ENCODE measurements at places on chromosomes 3 and 15.

GRCh38 chr15:70615435-70616310 lies 147.7 kb downstream of the UACA start:
- no peak for DNase-seq

GRCh38 chr15:42623951-42624350 lies 48.5 kb downstream of the STARD9 start:
- DNase-seq: no peak

DNA sequence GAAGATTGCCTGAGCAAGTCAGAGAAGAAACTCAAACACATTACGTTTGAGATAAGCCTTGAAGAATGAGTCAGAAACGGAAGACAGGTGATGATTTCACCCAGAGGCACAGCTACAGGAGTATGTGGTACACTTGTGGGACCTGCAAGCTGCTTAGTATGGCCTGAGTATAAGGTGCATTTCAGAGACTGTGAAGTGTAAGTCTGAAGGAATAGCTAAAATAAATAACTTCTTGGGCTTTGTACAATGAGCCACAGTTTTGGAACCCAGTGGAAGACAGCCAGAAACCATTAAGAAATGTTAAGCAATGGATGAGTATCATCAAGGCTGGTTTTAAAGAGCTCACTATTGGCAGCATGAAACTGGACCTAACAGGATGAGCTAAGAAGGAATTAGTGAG lies 826.2 kb downstream of the ROBO1 start:
- no peak for DNase-seq

GRCh38 chr3:109071350-109072142 lies 46.4 kb downstream of the MORC1 start:
- no peak for DNase-seq

DNA sequence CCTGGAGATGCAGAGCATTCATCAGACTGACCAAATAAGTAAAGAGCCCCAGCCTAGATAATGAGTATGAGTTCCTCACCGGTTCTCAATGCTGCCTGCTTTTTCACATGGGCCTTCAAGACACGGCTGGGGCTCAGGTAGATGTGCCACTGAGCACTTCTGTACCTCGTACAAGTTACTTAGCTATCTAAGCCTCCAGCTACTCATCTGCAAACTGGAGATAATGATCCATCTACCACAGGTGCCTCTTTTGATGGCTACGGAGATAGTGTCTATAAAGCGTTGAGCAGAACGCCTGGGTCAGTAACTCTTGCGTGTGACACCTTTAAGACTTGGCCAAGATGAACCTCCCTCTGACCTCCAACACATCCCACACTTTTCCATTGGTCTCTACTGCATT lies 56.3 kb downstream of the CCR4 start:
- DNase-seq: no peak

DNA sequence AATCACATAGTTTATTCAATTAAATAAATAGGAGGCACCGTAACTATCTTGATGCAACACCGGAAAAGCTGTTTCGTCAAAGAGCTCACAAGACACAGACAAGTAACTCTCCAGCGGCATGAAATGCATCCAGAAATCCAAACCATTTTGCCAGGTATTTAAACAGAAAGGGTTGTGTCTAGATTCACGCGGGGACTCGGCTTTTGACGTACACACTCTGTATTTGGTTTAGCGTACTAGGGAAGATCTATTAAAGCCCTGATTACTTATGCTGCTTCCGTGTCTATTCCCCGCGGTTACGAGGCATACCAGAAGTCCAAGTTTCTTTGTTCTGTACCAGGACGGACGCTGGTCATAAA lies 718 bp downstream of the BNIP2 start:
- DNase-seq: no peak

GRCh38 chr3:45178183-45179023 lies 32.2 kb upstream of the CDCP1 start:
- no peak for DNase-seq

GRCh38 chr15:26572602-26573350 lies 200.1 kb downstream of the GABRB3 start:
- DNase-seq: no peak

- no peak for DNase-seq
These were observed 60.9 kb upstream of the THSD4 start for GRCh38 chr15:71054286-71054952.

DNA sequence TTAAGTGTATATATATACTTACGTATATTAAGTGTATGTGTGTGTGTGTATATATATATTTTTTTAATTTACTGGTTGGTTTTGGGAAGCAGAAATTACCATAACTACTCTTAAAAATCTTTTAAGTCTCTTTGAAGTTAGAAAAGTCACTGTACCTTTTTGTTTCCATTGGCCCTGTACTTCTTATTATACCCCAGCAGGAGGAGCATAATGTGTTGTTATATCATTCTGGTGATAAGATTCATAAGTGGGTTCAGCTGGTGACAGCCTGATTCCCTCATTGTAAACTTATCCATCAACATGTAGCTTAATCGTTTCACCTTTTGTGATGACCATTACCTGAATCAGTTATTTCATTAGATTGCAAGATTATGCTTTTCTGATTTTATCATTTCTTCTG lies 30.8 kb downstream of the MLH1 start:
- DNase-seq: no peak

DNA sequence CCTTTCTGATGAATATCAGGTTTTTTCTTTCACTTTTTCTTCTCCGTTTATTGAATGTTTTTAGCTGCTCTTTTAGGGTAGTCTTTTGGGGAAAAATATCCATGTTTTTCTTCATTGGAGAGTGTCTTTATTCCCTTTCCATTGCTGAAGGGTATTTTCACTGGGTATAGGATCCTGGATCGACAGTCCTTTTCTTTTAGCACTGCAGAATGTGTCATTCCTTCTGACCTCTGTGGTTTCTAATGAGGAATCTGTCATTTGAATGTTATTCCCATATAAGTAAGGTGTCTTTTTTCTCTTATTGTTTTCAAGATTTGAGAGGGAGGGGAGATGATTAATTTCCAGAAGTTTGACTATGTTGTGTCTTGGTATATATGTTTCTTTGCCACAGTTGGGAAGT lies 96.8 kb downstream of the BBX start:
- no peak for DNase-seq

DNA sequence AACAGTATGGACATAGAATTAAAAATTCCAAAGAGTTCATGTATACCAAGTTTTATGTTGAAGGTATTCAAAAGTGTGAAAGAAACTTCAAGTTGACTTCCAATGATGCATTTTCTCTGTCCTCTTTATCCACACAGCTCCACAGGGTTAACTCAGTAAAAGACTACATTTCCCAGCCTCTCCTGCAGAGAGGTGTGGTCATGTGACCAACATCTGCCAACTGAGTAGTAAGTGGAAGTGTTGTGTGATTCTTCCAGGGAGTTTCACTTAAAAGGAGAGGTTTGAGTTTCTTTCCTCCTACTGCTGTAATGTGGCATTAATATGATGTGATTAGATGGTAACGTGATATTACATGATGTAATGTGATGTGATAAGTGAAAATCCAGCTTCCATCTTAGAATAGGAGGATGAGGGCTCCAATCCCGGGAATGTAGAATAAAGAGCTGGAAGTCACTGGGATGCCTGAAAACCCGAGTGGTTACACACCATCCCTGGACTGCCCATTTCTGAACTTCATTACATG lies 280.6 kb downstream of the ARRDC4 start:
- no peak for DNase-seq

DNA sequence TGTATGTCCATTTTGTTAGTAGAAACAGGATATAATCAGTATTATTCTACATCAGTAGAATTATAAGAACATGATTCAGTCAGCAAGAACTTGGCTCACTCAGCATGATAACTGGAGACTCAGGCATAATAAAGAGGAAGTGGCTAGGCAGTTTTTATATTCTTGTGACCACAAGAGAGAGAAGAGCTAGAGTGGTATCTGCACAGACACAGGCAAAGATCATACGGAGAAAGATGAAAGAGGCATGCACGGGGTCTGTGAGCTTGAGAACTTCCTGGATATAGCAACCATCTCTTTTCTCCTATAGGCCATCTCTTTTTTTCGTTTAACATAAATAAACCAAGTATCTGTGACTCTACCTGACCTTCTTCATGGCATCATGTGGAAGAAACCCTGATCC lies 46.8 kb downstream of the MYO5A start:
- peak; percentile 15 for DNase-seq

DNA sequence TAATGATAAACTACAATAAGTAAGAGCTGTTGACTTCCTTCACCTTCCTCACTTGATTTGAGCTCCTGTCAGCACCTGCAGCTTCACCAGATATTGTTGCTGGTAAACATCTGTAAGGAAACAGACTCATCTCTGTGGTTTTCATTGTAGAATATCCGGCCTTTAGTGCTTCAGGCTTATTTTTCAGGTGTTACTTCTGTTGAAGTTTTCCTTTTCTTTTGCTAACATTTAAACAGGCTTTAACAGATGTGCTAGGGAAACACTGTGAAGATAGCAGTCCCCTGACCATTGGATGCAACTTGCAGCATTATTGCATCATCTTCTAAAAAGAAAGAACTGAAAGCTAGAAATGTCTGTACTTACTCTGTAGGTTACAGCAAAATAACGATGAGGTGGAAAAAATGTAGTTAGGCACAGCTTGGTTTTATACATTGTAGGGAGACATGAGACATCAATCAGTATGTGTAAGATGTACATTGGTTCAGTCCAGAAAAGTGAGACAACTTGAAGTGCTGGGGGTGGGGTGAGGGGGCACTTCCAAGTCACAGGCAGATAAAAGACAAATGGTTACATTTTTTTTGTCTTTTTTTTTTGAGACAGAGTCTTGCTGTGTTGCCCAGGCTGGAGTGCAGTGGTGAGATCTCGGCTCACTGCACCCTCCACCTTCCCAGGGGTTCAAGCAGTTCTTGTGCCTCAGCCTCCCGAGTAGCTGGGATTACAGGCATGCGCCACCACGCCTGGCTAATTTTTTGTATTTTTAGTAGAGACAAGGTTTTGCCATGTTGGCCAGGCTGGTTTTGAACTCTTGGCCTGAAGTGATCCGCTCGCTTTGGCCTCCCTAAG lies 10.2 kb downstream of the EDEM1 start:
- no peak for DNase-seq

- no peak for DNase-seq
These were observed 72.7 kb upstream of the LRRN1 start for GRCh38 chr3:3726549-3726948.

- DNase-seq: no peak
These were observed 218.6 kb downstream of the TBC1D2B start for GRCh38 chr15:77858792-77859490.

DNA sequence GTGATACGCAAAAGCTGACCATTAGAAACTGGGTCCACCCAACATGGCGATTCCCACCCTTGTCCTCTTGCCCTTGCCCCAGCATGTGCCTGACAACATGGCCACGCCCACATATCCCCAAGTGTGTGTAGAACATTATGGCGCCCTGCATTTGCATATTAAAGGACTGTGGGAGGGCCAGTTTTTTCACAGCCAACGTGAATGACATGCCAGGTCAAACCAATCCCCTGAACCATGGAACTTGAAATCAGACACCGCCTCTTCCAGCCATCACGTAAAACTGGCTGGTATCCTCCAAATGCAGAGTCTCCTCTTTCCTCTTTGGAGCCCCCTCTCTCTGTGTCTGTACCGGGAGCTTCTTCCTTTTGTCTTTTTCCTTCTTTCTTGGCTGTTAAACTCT lies 156.7 kb upstream of the EPHA6 start:
- no peak for DNase-seq

DNA sequence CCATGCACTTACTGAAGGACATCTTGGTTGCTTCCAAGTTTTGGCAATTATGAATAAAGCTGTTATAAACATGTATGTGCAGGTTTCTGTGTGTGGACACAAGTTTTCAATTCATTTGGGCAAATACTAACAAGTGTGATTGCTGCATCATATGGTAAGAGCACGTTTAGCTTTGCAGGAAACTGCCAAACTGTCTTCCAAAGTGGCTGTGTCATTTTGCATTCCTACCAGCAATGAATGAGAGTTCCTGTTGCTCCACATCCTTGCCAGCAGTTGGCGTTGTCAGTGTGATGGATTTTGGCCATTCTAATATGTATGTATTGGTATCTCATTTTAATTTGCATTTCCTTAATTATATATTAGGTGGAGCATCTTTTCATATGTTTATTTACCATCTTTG lies 280.1 kb downstream of the SV2B start:
- no peak for DNase-seq

GRCh38 chr3:190810957-190811356 lies 51.5 kb downstream of the GMNC start:
- no peak for DNase-seq

GRCh38 chr3:58013973-58014649 lies 5.9 kb downstream of the FLNB start:
- no peak for DNase-seq

- no peak for DNase-seq
These were observed 310.4 kb downstream of the PLCL2 start for GRCh38 chr3:17195192-17195611.

GRCh38 chr15:48031466-48031865 lies 89.3 kb upstream of the SLC24A5 start:
- no peak for DNase-seq

DNA sequence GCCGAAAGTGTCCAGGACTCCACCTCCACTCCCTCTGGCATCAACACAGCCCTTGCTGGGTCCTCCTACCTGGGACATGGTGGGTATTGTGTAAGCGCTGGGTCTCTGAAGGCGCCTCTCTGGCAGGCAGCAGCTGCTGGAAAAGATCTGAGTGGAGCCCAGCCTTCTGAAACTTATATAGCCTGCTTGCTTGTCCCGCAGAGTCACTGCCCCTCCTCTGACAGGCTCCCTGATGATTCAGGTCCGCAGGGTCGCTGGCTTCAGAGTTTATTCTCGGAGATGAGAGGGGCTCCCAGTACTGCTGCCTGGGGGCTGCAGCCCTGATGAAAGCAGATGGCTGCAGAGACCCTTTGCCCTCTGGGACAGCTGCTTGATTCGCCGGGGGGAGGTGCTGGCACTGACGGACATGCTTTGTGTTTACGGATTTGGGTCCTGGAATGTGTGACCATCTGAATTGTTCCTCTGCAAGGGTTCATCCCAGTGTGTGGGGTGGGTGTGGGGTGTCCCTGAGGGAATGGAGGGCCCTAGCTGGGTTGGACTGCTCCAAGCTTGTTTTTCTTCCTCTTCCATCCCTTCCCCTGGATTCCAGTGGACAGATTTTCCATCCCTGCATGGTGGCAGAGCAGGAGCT lies at the start of gene MUSTN1:
Gene MUSTN1, minus strand, starts transcription at position 149 of the 631 bp plus-strand sequence. Its CDS starts 71 bp downstream, at position 78.
- DNase-seq: no peak

- no peak for DNase-seq
These were observed 107.7 kb upstream of the EIF1B start for GRCh38 chr3:40201770-40202169.

DNA sequence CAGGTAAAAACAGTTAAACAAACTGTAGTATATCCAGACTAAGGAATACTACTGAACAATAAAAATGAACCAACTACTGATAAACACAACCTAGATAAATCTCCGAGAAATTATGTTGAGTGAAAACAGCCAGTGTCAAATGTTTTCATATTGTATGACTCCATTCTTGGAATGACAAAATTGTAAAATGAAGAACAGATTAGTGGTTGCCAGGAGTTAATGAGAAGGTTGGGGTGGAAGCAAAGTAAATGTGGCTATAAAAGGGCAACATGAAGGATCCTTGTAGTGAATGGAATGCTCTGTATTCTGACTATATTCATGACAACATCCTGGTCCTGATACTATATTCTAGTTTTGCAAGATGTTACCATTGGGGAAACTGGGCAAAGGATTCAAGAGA lies 27.5 kb upstream of the ACKR4 start:
- DNase-seq: no peak

Measured in activated T-helper 1 cell treated with anti-CD3 and anti-CD28 coated beads, Interleukin-2, amount 50 U/mL, for 16 hours (primary cell).